ENCODE measurements at places on chromosomes 1 and 21.
A peak's percentile ranks its signal among the peaks of the same experiment; 100 is the strongest.

GRCh38 chr1:39422614-39423013 lies 68.8 kb upstream of the BMP8A start:
- DNase-seq, result no peak

GRCh38 chr1:8915446-8915845 lies 30.2 kb upstream of the CA6 start:
- no peak for DNase-seq

DNA sequence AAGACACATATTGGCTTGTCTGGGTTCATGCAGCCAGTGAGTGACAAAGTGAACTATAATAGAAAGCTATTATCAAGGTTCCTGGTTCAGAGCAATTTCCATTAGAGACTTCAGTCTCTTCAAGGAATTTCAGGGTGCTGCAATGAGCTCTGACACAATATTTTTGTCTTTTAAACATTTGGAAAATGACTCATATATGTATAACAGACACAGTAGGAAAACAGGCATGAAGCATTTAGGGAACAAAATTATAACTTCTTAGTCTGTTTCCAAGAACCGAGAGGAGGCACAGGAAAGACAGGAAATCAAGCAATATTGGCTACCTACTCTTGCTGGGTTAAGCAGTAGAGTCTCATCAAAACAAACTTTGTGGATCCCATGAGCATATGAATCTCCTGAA lies 170.4 kb downstream of the PTPRC start:
- no peak for DNase-seq

- DNase-seq, result no peak
These were observed 204.9 kb upstream of the USP24 start for GRCh38 chr1:55420026-55420425.

GRCh38 chr1:79044974-79045650 lies 38.6 kb upstream of the ADGRL4 start:
- DNase-seq, result peak; percentile 4

GRCh38 chr1:96424877-96425276 lies 296.7 kb upstream of the PTBP2 start:
- DNase-seq, result no peak

- no peak for DNase-seq
These were observed 1.7 kb downstream of the PIAS3 start for GRCh38 chr1:145857170-145857569.

DNA sequence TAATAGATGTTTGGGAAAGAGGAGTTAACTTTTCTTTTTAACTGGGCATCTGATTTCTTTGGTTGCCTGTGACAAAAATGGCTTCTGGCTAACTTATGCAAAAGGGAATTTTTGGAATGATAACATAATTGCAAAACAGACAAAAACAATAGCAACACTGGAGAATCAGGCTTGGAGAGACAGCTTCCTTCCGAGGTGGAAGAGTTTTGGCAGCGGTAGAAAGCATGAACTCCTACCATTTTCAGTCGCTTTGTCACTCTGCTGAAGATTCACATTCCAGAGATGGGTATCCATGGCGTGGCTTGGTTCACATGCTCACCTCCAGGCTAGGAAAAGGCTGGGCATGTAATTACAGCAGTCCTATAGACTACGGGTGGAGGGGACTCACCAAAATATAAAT lies 17.2 kb upstream of the FGGY start:
- no peak for DNase-seq

DNA sequence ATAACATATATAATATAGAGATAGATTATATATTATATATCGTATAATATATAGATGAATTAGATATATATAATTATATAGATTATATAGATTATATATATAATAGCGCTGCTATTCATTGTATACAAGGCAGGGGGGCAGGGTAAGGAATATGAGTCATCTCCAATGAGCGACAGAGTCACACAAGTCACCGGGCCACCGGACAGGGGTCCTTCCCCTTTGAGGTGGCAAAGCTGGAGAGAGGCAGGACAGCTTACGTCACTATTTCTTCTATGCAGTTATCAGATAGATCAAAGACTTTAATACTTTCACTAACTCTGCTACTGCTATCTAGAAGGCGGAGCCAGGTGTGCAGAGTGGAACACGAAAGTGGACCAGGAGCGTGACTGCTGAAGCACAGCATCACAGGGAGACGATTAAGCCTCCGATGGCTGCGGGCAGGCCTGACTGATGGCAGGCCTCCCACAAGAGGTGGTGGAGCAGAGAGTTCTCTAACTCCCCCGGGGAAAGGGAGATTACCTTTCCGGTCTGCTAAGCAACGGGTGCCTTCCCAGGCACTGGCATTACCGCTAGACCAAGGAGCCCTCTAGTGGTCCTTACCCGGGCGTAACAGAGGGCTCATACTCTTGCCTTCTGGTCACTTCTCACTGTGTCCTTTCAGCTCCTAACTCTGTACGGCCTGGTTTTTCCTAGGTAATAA lies 2154.7 kb downstream of the MRPL39 start:
- no peak for DNase-seq

- DNase-seq, result no peak
These were observed 61.7 kb upstream of the DNAJC6 start for GRCh38 chr1:65247419-65248359.

DNA sequence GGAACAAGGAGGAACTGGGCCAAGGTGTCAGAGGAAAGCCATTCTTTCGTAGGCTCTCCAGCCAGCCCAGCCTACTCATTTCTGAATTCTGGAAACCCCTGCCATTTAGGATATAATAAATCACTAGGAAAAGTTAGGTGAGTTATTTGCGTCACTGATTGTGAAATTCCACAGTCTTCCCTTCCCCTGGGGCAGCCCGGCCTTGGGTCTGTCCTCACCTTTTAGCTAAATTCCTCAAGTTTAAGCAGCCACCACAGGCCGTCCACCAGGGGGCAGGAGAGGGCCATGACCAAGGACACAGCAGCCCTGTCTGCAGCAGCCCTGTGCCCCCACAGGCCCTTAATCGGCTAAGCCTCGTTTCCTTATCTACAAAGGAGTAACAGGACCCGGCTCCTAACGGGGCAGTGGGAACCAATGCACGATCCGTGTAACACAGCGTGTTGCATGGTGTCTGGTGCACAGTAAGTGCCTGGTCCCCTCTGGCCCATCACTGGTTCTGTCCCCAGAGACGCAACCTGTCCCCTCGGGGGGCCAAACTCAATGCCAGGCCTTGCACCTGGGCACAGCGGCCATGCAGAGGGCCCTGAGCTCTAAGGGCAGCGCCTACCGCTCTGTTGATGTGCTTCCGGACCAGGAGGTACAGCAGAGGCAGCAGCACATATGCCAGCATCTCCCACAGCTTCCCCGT lies 18.1 kb downstream of the GPR157 start:
- DNase-seq, result peak; percentile 79

DNA sequence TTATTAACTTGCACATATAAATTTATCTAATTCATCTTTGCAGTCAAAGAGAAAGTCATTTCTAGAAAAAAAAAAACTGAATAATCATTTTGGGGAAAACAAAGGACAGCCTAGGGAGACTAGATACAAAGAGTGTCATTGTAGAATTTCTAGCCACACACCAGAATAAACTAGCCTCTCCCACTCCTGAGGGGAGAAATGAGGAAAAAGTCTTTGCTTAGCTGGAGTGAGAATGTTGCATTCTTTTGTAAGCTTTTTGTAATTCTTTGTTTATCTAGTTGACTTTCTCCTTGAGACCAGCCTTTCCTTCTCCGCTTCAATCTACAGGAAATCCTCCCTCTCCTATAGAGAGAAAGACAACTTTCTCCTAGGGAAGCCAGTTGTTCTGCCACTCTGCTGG lies 15.9 kb upstream of the CGN start:
- DNase-seq, result no peak

DNA sequence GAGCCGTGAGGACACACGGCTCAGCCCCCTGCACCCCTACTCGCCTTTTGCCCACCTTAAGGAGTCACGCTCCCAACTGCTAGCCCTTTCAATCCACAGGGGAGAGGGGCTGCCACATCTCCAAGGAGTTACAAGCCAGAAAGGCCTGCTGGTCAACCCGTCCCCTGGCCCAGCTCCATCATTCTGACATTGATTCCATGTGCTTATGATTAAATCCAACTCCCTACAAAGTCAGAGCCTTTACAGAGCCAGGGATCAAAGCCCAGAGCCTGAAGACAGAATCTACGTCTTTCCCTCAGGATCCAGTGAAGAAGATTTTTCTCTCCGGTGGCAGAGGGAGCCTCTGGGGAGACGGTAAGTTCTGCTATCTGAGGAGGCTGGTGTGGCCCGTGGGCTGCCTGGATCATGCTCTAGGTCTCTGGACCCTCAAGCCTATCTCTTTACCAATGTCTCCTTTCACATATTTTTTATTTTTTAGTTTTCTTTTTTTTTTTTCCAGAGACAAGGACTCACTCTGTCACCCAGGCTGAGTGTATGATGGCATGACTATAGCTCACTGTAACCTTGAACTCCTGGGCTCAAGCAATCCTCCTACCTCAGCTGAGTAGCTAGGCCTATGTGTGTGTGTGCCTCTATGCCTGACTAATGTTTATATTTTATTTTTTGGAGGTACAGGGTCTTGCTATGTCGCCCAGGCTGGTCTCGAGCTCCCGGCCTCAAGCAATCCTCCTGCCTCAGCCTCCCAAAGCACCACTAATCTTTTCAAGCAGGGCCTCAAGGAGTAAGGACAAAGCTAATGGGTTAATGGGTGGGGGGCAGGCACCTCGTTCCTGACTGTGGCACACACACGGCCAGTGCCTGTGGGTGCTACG lies 61.3 kb downstream of the SLC66A1 start:
- DNase-seq, result no peak

- DNase-seq, result no peak
These were observed 93.9 kb downstream of the C1orf21 start for GRCh38 chr1:184480736-184481135.

- DNase-seq, result no peak
These were observed 1390.1 kb downstream of the MRPL39 start for GRCh38 chr21:24217151-24217550.

- DNase-seq, result no peak
These were observed 230.3 kb downstream of the ATG4C start for GRCh38 chr1:63014267-63014666.

GRCh38 chr1:155485945-155486344 lies 76.7 kb downstream of the ASH1L start:
- no peak for DNase-seq

GRCh38 chr1:167880580-167881021 lies 33.3 kb downstream of the ADCY10 start:
- DNase-seq, result no peak

- DNase-seq, result no peak
These were observed 394.2 kb upstream of the LYPLAL1 start for GRCh38 chr1:218779341-218780100.

DNA sequence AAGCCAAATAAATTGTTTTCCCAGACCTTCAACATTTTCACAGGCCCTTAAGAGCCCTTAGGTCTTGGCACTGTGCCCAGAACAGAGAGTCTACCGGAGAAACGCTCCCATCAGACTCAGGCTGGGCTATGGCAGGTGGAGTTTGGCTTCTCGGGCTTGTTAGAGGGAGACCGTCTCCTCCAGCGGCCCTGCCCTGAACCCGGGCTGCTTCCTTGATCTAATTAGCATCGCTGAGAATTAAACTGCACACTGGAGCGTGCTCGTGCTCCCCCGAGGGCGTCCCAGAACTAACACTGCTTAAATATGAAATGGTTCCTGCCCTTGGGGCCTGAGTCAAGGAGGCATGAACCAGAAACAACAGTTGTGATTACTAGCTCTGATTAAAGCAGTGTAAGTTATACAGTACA lies 634.4 kb downstream of the MATN1 start:
- no peak for DNase-seq

- DNase-seq, result no peak
These were observed 360.9 kb upstream of the VAMP3 start for GRCh38 chr1:7410156-7410555.

- no peak for DNase-seq
These were observed 5.8 kb upstream of the SPATC1L start for GRCh38 chr21:46189959-46190490.

- no peak for DNase-seq
These were observed 31.0 kb downstream of the SLC16A1 start for GRCh38 chr1:112925015-112925414.

DNA sequence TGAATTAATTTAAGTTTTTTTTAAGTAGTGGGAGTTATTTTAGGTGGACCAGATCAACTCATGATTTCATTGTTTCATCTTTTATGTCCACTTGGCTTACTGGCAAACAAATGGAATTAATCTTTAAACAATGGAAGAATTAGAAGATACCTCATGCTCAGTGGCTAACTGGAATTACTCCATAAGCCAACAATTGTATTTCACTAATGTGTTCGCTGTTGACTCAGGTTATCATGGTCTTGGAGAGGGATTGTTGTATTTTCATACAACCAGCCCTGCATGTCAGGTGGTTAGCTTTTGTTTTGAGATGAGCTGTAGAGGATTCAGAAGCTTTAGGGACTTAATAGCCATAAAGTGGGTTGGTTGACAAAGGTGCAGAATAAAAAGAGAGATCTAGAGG lies 57.2 kb upstream of the HMCN1 start:
- no peak for DNase-seq

GRCh38 chr1:11483581-11484320 lies 4.8 kb downstream of the DISP3 start:
- DNase-seq, result no peak

DNA sequence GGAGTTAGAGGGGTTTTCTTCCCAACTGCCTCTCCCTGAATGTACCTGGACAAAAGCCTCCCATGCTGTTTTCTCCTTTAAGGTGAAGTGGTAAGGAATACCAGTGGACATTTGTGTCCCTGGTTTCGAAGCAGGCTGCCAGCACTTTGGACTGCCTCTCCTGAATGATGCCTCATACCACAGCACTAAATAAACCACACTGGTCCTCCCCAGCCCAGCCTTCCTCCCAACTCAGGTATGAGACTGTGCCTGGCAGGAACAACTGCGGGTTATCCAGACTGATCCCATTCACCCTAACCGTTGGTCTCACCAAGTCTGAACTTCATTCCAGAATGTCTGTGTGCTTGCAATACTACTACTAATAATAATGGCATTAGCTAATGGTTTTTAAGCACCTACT lies 9.3 kb downstream of the COQ8A start:
- no peak for DNase-seq

- peak; percentile 16 for DNase-seq
These were observed 72.8 kb downstream of the CD2 start for GRCh38 chr1:116826818-116827606.

DNA sequence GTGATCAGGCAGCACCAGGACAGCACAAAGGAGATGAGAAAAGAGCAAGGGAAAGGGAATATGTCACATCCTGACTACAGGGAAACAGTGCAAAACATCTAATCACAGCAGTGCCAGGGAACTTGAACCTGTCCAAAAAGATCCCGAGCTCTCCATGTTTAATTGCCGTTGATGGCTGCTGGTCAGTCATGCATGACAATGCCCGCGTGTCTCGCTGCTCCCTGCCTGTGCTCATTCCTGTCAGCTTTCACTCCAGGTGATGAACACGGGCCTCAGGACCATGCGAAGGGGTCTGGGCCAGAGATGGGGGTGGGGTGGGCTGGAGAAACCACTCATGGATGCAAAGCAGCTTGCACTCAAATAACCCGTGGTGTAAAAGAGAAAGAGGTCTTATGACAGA lies 287.0 kb downstream of the GPATCH2 start:
- DNase-seq, result no peak

- DNase-seq, result no peak
These were observed 48.3 kb upstream of the TDRD10 start for GRCh38 chr1:154453574-154454352.
